ENCODE measurements at places on chromosomes 2 and 18. TPM values are rescaled to one million over a fixed set of nuclear protein-coding genes. Genes with fewer than 3 reads are reported as not detected.

CIB4 gene
- polyA plus RNA-seq: not detected

CCDC141 gene
- not detected for polyA plus RNA-seq

C2orf15 gene
- 10.7 TPM for polyA plus RNA-seq

VWA3B gene
- polyA plus RNA-seq: 1.1 TPM

SATB2 gene
- 7.2 TPM for polyA plus RNA-seq

IER3IP1 gene
- 9.6 TPM for polyA plus RNA-seq

TMEM17 gene
- 1.8 TPM for polyA plus RNA-seq

GAREM2 gene
- polyA plus RNA-seq: 14.9 TPM

GKN2 gene
- not detected for polyA plus RNA-seq

C2orf80 gene
- polyA plus RNA-seq: 3.3 TPM

PTCD3 gene
- 33.8 TPM for polyA plus RNA-seq

FBXO41 gene
- polyA plus RNA-seq: 19.7 TPM

B3GNT7 gene
- 3.4 TPM for polyA plus RNA-seq

PLGLB2 gene
- not detected for polyA plus RNA-seq

PPP1CB gene
- 38.3 TPM for polyA plus RNA-seq

LHCGR gene
- not detected for polyA plus RNA-seq

ACADL gene
- 0.81 TPM for polyA plus RNA-seq

DYNAP gene
- not detected for polyA plus RNA-seq

CRYGB gene
- polyA plus RNA-seq: not detected

CMPK2 gene
- 5.9 TPM for polyA plus RNA-seq

MYO7B gene
- 0.46 TPM for polyA plus RNA-seq

CROCC2 gene
- polyA plus RNA-seq: not detected

ILKAP gene
- polyA plus RNA-seq: 41.2 TPM

LIPT1 gene
- 3.5 TPM for polyA plus RNA-seq

TTLL4 gene
- 13.7 TPM for polyA plus RNA-seq

CHMP3 gene
- 111 TPM for polyA plus RNA-seq

GMPPA gene
- 22.0 TPM for polyA plus RNA-seq

TUBA4B gene
- not detected for polyA plus RNA-seq

RAPGEF4 gene
- 18.3 TPM for polyA plus RNA-seq

CXCR4 gene
- 89.1 TPM for polyA plus RNA-seq

RASGRP3 gene
- 10.3 TPM for polyA plus RNA-seq

RBKS gene
- 2.1 TPM for polyA plus RNA-seq

MYOM1 gene
- polyA plus RNA-seq: 3.1 TPM

All from brain (organoid and tissue), 16 donors.